ENCODE measurements at places on chromosomes 1 and 21. TPM values are rescaled to one million over a fixed set of nuclear protein-coding genes. Genes with fewer than 3 reads are reported as not detected.

Gene VWA5B1
- not detected for total RNA-seq

Gene FCRL6
- total RNA-seq: not detected

Gene SEMA6C
- total RNA-seq: 17.6 TPM

Gene FAM72B
- 3.3 TPM for total RNA-seq
